ENCODE measurements at places on chromosomes 3 and 15.

DNA sequence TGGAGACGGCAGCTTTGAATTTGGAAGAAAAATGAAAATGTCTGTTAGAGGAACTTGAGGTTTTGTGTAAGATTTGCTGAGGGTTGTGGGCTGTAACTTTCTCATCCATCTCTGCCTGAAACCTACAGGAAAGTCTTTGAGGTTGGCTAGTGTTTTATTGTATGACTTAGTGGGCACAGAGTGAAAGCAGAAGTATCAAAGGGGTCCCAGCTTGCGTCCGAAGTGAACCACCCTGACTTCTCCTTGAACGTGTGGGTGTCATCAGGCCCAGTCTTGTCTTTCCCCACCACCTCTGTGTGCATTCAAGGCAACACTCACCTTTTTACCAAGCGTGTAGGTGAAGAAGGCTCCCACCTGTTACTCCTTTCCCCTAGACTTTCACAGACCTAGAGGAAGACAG, 682.1 kb upstream of the CFAP20DC start:
- DNase-seq, result no peak

DNA sequence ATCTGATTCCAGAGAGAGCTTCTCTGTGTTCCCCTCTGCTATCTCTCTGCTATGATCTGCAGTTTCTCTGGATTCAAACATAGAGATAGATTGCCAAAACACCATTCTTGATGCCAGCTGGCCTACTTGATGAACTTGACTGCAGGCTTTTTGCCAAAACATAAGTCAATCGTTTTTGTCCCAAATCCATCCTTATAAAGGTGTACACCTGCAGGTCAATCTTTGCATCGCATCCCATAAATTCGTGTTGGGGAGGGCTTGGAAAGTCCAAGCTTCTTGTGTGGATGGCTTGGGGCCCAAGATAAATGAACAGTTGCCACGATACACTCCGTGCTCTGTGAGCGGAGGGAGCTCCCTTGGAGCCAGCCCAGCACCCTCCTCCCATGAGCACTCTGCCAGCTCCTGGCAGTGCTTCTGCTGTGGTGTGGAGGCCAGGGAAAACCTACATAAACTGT, 2.7 kb downstream of the CERS3 start:
- DNase-seq, result no peak

GRCh38 chr3:62558549-62559112, 185.3 kb upstream of the FEZF2 start:
- DNase-seq, result no peak

DNA sequence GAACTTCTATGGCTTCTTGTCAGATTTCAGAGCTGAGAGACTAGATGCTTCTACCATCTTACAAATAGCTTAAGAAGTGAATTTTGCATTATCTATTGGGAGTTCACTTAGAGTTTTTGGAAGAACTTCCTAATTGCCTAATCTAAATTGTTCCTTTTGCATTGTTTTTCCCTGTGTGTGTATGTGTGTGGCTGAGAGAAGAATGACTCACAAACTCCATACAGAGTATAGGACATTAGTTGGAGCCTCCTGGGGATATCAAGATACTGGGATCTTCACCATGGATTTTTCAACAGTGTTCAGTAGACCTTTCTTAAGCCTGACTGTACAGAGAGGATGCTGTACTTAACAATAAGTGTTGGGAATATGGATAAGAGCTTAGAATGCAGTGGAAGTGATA, 10.9 kb downstream of the TLNRD1 start:
- DNase-seq, result no peak

DNA sequence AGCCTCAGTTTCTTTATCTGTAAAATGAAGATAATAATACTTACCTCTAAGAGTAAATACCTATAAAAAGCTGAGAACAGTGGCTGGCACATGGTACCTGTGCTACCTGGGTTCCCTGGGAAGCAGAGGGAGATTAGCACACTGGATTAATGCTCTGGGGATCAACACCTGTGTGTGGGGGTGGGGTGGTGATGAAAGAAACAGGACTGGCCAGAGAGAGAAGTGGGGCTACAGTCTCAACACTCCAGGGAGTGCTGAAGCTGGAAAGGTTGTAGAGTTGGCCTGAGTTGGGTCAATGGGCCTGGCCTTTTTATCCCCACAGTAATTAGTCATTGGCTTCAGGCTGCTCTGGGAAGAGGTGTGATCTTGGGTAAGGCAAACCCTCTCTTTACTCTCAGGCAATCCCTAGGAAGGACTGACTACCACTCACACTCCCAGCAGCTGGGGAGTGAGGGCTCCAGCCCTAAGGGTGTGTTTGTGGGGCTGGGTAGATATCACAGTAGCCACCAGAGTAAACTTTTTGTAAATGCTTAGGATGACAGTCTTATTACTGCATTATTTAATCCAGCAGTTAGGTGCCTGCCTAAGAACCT, 102.5 kb downstream of the SV2B start:
- no peak for DNase-seq

DNA sequence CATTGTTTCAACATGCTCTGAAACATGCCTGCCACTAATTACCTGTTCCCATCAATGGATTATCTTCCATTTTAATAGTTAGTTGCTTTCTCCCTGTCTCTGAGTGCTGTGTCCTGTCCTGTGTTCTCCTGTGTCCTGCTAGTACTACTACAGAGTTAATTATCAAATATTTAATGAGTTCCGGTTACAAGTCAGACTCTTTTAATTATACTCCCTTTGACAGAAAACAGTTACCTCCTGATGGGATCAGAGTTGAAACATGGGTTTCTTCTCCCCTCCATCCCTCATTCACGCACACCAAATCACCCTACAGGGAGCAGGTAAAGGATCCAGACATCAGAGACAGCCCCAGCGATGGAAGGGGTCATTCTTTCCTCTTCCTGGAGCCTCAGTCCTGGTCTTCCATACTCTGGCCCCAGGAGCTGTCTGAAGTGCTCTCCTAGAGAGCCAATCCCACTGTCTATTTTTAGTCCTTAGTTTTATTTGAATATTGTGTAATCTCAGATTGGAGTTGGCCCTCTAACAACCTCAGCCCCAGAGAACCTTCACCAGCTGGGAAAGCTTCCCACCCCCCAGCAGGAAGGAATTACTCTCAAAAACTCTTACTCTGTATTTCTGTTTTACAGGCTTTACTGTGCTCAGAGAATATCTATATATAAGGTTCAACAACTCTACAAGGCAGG, 137.0 kb upstream of the C2CD4B start:
- DNase-seq, result no peak

- no peak for DNase-seq
Observed at GRCh38 chr15:100502651-100503050, 26.1 kb downstream of the CERS3 start.

- no peak for DNase-seq
Observed at GRCh38 chr15:66408254-66408653, 21.5 kb downstream of the MAP2K1 start.

DNA sequence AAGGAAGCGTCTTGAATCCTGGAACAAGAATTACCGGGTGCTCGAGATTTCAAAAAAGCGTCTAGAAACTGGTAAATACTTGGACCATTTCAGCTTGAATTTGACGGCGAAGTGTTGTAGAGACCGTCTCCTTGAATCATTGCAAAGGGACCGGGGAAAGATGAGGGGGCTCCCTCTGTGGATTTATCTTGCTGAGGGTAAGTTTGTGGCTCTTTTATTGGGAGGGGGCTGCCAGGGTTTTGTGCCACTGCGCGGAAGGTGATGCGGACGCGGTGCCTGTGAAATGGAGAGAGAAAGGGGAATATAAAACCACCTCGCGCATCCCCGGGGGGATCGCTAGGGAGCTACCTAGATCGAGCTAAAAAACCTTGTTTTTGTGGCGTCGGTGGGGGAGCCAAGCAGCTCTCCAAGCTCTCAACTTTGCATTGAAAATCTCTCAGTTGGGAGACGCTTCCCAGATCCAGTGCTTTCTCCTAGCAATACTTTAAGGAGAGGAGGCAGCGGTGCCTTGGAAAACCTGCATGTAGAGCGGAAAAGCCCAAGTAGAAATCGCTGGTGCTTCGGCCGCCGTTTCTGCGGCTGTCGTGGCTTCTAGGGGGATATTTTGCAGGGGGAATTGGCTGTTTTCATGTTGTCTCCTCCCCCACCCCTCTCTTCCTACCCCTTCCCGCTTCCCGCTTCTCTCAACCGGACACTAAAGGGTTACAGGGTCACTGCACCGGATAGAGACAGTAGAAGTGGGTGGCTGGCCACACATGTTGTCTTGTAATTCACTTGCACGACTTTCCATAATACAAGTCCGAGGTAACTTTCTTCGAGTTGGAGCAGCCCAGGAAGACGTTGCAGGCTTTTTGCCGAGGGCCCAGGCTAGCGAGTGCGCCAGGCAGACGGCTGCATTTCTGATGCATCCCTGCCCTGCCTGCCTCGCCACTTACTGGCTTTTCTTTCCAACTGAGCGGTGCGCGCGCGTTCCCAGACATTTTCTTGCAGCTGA, 187.6 kb downstream of the NLGN1 start:
- DNase-seq, result no peak

DNA sequence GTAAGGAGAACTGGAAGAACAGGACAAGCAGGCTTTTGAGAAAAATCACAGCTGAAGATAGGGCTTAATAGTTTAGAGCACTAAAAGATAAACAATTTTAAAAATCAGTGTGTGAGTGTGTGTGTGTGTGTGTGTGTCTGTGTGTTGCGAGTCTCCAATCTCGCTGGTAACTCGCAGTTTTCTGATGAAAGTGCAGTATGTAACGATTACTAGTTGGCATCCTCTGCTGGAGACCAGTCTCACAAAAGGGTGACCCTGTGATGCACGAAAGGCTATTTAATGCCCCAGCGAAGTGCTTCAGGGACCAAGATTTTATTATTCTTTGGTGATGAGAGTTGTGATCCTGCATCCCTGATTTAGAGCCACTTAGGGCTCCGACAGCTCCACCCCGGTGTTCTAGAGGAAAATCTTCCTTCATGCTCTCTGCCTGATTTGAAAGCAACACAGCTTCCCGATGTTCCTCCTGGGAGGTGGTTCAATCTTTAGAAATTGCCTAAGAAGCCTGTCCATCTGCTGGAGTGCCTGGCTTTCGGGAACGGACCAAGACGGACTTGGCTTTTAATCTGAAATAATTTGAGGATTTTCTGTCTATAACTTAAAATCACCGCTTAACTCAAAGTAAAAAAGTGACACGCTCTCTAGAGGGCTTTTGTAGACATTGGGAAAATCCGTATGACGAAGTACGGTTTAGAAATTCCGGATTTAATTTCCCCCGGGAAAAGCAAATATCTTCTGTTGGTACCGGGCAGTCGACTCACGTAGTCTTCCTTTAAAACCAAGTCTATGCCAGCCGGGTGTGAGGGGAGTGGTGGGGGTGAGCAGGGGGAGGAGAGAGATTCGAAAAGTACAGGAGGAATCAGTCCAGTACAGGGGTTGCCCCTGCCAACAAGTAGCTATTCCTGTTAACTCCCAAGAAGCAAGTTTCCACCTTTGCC, 1.1 kb upstream of the ALCAM start:
- DNase-seq, result no peak

- no peak for DNase-seq
Observed at GRCh38 chr3:69425249-69425648, 39.4 kb upstream of the FRMD4B start.

GRCh38 chr3:194137008-194137505, 1.1 kb downstream of the HES1 start:
- no peak for DNase-seq

DNA sequence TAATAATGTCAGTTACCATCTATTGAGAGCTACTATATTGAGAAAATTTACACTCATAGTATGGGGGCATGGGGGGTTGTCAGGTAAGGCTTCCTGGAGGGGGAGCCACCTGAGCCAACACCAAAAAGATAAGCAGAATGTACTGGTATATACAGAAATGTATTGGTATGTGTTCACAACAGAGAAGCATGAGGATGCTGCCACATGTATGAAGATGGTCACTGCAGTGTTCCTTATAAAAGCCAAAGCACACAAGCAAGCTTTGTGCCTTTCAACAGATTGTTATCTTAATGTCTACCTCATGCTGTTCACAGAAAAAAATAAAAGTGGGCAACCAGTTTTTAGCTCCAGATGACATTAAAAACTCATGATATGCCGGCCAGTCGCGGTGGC, 149.0 kb downstream of the MAGI1 start:
- no peak for DNase-seq

DNA sequence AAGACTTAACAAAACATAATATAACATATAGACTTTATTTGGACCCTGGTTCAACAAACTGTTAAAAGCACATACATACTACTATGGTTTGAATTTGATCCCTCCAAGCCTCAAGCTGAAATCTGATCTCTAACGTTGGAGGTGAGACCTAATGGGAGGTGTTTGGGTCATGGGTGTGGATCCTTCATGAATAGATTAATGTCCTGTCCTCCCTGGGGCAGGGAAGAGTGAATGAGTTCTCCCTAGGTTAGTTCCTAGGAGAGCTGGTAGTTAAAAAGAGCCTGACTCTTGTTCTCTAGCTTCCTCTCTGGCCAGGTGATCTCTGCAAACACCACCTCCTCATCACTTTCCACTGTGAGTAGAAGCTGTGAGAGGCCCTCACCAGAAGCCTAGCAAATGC, 36.4 kb downstream of the CLASP2 start:
- no peak for DNase-seq

Data from NCI-H1417 treated with DMSO at 0.1 percent for 48 hours (cell line).